NCI-H146 (cell line): ENCODE measurements at places on chromosomes 5 and 9.

DNA sequence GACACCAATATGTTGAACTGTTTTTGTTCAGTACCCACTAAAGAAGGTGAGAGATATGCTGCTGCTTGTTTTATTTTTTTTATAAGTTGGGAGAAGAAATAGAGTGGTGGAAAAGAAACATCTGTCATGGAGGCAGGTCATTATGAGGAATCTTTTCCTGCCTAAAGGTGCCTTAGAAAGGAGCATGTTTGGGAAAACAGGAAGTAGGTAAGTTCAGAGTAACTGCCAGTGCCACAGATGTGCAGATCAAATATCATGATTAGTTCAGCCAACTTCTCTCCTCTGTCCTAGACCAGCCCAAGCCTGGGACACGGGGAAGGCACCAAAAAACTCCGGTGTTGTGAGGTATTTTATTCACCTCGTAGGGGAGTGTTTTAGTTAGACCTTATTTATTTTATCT, 144.2 kb downstream of the MAN2A1 start:
- no peak for DNase-seq

GRCh38 chr9:95486318-95486717, 30.5 kb downstream of the PTCH1 start:
- no peak for DNase-seq

GRCh38 chr9:137880160-137880975, 2.8 kb downstream of the CACNA1B start:
- no peak for DNase-seq

GRCh38 chr5:33558489-33558888, 117.7 kb downstream of the TARS1 start:
- no peak for DNase-seq

GRCh38 chr5:54249210-54250028, 61.0 kb downstream of the ARL15 start:
- no peak for DNase-seq

DNA sequence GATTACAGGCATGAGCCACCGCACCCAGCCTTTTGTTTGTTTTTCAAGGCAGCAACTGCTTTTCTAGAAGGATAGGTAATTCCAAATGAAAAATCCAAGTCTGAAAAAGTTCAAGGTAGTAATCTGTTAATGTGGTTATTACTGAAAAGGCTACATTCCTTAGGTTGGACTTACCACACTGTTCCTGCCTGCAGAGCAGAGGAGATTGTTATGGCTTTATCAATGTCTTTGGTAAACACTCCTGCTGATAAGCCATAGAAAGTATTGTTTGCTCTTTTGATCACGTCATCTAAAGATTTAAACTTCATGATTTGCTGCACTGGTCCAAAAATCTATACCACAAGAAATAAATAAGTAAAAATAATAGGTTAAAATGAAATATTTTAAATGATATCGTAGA, 43.4 kb downstream of the ALDH1A1 start:
- peak; percentile 16 for DNase-seq

DNA sequence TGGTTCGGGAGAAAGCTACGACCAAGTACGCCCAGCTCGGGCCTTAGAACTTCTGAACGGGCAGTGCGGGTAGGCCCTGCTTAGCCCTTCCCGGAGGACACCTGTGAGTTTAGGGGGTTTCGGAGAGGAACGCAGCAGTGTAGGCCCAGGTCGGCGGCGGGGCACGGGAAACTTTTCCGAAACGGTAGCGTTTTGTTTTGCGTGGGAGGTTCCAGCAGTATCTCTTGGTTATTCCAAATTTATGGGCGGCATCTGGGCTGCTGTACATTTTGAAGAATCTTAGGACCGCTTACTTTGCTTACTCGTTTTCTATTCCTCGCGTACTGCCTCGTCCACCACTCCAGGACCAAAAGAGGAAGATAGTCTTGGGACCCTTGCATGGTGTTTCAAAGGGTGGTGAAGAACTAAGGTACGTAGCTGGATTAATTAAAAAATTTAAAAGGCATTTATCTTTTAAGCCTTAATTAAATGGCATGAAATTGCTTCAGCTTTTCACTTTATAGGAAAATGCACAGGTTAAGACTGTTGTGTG, 492 bp downstream of the TENT2 start:
- no peak for DNase-seq

DNA sequence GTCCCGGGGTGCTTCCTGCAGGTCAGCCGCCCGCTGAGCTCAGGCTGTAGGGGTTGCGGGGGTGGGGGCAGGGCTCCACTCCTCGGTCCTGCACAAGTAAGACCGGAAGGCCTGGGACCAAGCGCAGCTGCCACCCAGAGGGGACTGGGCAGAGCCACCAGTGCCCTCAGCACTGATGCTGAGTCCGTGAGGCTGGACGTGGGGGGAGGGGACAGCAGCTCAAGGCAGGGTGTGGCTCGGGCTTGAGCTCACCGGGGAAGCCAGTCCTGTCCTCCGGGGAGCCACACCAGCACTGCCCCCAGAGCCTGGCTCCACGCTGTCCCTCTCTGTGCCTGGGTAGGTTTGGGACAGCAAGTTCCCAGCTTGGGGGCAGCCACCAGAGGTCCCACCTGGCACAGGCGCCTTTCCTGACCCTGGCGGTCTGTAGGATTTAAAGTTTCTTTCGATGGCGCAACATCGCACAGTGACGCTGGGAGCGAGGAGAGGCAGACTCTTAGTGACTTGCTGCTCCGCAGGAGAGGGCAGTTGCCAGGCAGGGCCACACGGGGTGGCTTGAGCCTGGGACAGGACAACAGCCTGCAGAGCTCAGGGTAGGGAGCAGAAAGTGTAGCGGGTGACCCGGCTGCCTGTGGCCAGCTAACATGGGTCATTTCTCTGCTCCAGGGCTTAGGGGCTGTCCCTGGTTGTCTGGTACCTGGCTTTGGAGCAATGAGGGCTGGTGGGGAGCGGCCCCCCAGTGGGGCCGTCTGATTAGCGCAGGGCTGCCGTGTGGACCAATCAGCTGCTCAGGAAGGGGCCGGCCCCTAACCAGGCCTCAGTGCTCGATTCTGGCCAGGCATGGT, 5.7 kb downstream of the LCN1 start:
- no peak for DNase-seq
